Dermis microvascular lymphatic vessel endothelial cell (primary cell): ENCODE measurements at places on chromosomes 13 and 19.

DNA sequence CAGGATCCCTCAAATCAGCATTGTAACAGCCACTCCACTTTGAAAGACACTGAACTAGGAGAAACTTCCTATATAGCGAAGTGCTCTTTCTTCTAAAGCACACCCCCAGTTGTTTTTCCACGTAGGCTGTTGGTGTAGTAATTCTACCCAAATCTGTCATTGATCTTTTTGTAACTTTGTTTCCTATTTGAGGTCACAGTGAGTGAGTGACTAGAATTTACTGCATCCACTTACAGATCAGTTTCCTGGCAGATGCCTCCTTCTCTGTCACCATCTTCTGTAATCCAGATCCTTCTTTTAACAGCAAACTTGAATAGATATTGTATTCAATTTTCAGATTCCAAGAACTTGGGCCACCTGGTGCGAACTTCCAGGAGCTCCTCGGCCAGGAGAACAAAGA, 15.3 kb downstream of the ZAR1L start:
- DNase-seq: no peak

GRCh38 chr19:6856749-6857372, 30.5 kb upstream of the ADGRE1 start:
- DNase-seq: no peak

DNA sequence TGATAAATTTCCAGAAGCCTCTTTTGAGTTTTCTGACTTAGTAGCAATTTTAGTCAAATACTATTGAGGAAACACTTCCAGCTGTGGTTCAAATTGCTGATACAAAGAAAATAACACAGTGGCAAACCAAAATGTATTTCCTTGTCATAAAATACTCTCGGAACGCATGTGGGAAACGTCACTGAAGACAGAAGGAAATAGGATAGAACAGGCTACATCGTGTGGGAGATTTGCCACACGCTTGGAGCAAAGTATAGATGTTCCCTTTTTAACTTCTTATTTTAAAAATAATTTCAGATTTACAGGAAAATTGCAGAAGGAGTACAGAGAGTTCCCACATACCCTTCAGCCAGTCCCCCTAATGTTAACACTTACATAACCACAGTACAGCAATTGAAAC, 88.8 kb downstream of the ING1 start:
- no peak for DNase-seq

GRCh38 chr19:6138511-6138910, 3.0 kb downstream of the ACSBG2 start:
- DNase-seq: no peak

DNA sequence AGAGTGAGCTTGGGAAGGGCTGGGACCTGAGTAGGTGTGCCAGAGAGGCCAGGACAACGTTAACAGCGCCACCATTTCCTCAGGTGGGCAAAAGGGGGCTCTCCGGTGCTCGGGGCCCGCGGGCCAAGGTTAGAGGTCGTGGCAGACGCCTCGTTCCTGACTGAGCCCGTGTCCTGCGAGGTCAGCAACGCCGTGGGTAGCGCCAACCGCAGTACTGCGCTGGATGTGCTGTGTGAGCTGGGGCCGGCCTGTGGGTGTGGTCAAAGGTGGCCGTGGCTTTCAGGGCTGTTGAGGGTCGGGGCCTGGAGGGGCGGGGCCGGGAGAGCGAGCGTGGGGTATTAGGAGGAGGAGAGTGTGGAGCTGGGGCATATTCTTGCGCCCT, 3.7 kb downstream of the KIRREL2 start:
- no peak for DNase-seq

GRCh38 chr13:55190996-55191395, 1949.7 kb upstream of the PRR20A start:
- no peak for DNase-seq
